Endodermal cell (in vitro differentiated cells): ENCODE measurements at places on chromosomes 6 and 20. TPM values are rescaled to one million over a fixed set of nuclear protein-coding genes. Genes with fewer than 3 reads are reported as not detected.

CPXM1 gene
- 85.9 to 106 TPM (median 105 TPM) in 3 replicates for total RNA-seq

SASH1 gene
- 4.6 to 19.2 TPM (median 4.8 TPM) in 3 replicates for total RNA-seq

GRCh38 chr6:157724960-157725741, 97.9 kb upstream of the SNX9 start:
- no peak for DNase-seq
- H3K36me3 ChIP-seq: no peaks in the 10 kb centered on the region
- no peaks in the 10 kb centered on the region for H3K4me1 ChIP-seq
- no peaks in the 10 kb centered on the region for H3K27me3 ChIP-seq

GATA5 gene
- total RNA-seq: 5.6 and 6.7 TPM in 2 replicates

DNA sequence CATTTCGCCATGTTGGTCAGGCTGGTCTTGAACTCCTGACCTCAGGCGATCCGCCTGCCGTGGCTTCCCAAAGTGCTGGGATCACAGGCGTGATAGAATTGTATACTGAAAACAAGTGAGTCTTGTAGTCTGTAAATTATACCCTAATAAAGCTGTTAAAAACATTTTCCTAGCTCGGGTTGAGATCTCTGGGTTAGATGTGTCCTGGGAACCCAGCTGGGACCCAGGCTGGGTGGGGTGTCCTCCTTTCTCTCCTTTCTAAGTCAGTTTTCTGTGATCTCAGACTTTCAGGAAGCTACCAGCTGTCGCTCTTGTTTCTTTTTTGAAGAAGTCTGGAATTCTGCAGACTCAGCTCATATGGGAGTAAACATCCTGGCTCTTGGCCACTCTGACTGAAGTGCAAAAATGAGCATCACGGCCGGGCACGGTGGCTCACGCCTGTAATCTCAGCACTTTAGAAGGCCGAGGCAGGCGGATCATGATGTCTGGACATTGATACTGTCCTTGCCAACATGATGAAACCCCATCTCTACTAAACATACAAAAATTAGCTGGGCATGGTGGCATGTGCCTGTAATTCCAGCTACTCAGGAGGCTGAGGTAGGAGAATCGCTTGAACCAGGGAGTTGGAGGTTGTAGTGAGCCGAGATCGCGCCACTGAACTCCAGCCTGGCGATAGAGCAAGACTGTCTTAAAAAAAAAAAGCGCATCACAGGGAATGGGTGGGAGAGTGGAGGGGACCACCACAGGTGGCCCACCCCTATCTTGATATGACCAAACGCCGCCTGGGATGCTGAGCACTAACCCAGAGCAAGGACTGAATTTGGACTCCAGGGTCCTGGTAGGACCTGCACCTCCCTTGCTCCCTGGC, 9.9 kb upstream of the PCIF1 start:
- no peak overlapping the region for H3K27ac ChIP-seq
- H3K36me3 ChIP-seq: no peaks in the 10 kb centered on the region
- H3K4me3 ChIP-seq: no peak overlapping the region
- no peak for DNase-seq

- DNase-seq: no peak
- H3K27me3 ChIP-seq: no peaks in the 10 kb centered on the region
- no peak overlapping the region for H3K4me3 ChIP-seq
- peaks cover 8% of the 10 kb centered on the region for H3K4me1 ChIP-seq
Observed at GRCh38 chr20:24487648-24488047, 18.2 kb downstream of the SYNDIG1 start.

DNA sequence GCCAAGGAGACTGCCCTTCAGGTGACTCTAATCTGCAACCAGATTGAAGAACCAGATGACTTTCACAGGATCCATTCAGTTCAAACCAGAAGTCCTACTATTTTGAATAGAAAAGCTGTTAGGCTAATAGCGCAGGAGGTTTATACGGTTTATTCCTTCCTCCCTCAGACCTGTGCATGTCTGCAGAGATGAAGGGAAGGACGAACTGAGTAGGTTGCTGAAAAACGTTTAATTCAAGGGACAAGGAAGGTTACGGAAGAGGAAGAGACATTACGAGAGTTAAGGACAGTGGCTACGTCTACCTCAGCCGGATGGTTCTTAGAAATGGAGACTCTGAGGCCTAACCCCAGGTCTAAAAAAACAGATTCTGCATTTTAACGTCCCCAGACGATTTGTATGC, 978 bp downstream of the AURKA start:
- peaks cover 4% of the 10 kb centered on the region for H3K4me1 ChIP-seq
- peak overlapping the region; percentile 98 for H3K4me3 ChIP-seq
- H3K27ac ChIP-seq: no peak overlapping the region
- H3K36me3 ChIP-seq: peaks cover 47% of the 10 kb centered on the region
- DNase-seq: no peak

MAP7 gene
- total RNA-seq: 34.7 to 47.2 TPM (median 42.4 TPM) in 3 replicates

KIAA0408 gene
- 0.64 and 2.0 TPM in 2 replicates for total RNA-seq

GRCh38 chr20:53097791-53098190, 125.6 kb downstream of the TSHZ2 start:
- no peaks in the 10 kb centered on the region for H3K4me1 ChIP-seq
- peaks cover 6% of the 10 kb centered on the region for H3K27me3 ChIP-seq
- H3K4me3 ChIP-seq: no peak overlapping the region
- DNase-seq: no peak

DNA sequence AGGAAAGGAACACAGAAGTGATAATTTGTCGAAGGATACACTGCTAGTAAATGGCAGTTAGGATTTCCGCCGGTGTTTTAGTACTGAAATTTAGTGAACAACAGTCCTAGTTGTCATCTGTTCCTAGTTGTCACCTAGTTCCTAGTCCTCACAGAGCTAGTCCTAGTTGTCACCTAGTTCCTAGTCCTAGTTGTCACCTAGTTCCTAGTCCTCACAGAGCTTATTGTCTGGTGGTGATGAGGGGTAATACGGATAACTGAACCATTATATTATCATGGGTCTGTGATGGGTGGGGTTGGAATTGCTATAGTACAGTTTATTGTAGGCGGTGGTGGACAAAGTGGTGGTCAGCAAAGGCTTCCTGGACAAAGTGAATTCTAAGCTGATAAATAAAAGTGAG, 1.8 kb downstream of the SNRNP48 start:
- DNase-seq: no peak
- H3K4me3 ChIP-seq: peak overlapping the region; percentile 91

GRCh38 chr20:58523971-58524315, 8.7 kb upstream of the APCDD1L start:
- H3K27ac ChIP-seq: peak overlapping the region; percentile 8
- H3K4me3 ChIP-seq: peak overlapping the region; percentile 70
- no peaks in the 10 kb centered on the region for H3K36me3 ChIP-seq
- DNase-seq: no peak
- peaks cover 8% of the 10 kb centered on the region for H3K4me1 ChIP-seq

GRCh38 chr6:130035211-130035610, 16.8 kb downstream of the L3MBTL3 start:
- no peaks in the 10 kb centered on the region for H3K27me3 ChIP-seq
- H3K4me1 ChIP-seq: peaks cover 3% of the 10 kb centered on the region
- DNase-seq: no peak
- H3K27ac ChIP-seq: no peak overlapping the region

GRCh38 chr20:18394363-18394762, 72.5 kb downstream of the DZANK1 start:
- no peaks in the 10 kb centered on the region for H3K27me3 ChIP-seq
- DNase-seq: peak; percentile 79
- peak overlapping the region; percentile 70 for H3K4me3 ChIP-seq
- H3K27ac ChIP-seq: no peak overlapping the region
- peaks cover 16% of the 10 kb centered on the region for H3K4me1 ChIP-seq

DNA sequence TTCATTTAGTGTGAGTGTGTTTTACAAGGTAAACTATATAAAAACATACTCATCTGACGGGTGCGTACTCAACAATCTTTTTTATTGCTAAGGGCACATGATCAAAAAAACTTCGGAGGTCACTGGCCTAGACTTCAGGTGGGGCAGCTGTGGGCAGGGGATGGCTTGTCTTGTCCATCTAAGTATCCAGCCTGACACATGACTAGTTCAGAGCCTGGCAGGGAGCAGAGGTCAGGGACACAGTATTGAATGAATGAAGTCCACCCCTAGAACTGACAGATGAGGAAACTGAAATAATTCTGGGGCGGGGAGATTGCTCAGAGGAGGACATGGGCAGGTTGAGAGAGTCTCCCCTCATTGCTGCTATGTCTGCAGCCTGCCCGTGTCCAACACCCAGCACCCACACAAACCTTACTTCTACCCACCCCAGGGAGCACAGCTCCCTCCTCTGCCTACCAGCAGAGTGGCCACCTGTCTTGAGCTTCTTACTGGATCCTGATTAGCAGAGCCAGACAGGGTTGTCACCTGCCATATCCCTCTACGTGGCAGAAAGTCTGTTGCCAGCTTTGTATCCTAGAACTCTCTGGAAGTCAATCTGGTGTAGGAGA, 48.9 kb downstream of the MRPL14 start:
- H3K27ac ChIP-seq: no peak overlapping the region
- H3K4me3 ChIP-seq: no peak overlapping the region
- H3K4me1 ChIP-seq: peaks cover 12% of the 10 kb centered on the region
- H3K36me3 ChIP-seq: no peaks in the 10 kb centered on the region
- no peak for DNase-seq

DNA sequence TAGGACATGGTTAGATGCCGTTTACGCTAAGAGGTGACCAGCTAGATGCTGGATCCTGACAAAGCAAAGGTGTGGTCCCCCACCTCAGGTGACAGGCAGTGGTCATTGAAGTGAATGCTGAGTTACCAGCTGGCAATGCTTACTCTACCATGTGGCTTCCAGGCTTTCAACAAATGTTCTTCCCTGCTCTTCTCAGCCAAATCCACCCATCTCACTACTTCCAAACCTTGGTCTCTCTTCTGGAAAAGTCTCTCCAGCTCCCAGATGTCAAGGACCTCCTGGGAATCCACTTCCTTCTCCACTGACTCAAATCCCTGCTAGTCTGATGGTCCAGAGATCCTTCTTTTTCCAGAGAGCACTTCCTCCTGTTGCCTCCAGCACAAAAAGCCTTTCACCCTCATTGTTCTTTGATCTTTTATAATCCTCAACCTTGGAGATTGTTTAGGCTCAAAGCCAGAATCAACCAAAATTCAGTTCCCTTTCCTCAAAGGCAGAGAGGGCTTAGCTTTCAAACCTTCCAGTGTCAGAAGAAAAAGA, 228.0 kb downstream of the ZNF217 start:
- H3K36me3 ChIP-seq: no peaks in the 10 kb centered on the region
- no peak overlapping the region for H3K27ac ChIP-seq
- no peaks in the 10 kb centered on the region for H3K27me3 ChIP-seq

NDUFAF5 gene
- 32.9 and 33.0 TPM in 2 replicates for total RNA-seq

GRCh38 chr20:1633535-1633934, 13.7 kb upstream of the SIRPB1 start:
- H3K27ac ChIP-seq: no peak overlapping the region
- no peak overlapping the region for H3K4me3 ChIP-seq
- H3K27me3 ChIP-seq: no peaks in the 10 kb centered on the region

MACROD2 gene
- 2.0 and 2.3 TPM in 2 replicates for total RNA-seq

PABPC1L gene
- total RNA-seq: 127 and 142 TPM in 2 replicates

PLCB4 gene
- 10.4 and 14.4 TPM in 2 replicates for total RNA-seq

GRCh38 chr20:49283703-49284625, 6.1 kb upstream of the ZNFX1 start:
- H3K36me3 ChIP-seq: peaks cover 100% of the 10 kb centered on the region
- H3K4me1 ChIP-seq: peaks cover 4% of the 10 kb centered on the region
- H3K4me3 ChIP-seq: peak overlapping the region; percentile 98
- no peak overlapping the region for H3K27ac ChIP-seq

ZNF334 gene
- 20.6 to 31.8 TPM (median 31.7 TPM) in 3 replicates for total RNA-seq

DNA sequence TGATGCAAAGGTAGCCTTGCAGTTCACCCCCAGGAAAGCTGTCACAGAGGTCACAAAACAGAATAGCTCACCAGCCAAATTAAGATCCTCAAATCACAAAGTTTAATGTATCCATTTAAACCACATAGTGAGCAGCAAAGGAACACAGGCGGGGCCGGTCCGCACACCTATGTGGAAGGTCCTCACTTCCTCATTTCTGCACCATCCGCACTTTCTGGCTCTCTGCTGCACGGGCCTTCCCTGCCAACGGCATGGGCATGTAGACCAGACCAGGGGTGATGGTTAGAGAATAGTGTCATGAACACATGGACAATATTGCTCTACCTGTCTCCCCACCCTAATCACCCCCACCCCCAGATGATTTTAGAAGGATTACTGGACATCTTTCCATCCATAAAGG, 12.1 kb upstream of the TBXT start:
- H3K36me3 ChIP-seq: no peaks in the 10 kb centered on the region
- H3K27me3 ChIP-seq: no peaks in the 10 kb centered on the region
- H3K4me3 ChIP-seq: no peak overlapping the region

- H3K4me1 ChIP-seq: peaks cover 27% of the 10 kb centered on the region
- DNase-seq: peak; percentile 88
- H3K36me3 ChIP-seq: peaks cover 58% of the 10 kb centered on the region
Observed at GRCh38 chr6:22025468-22026163, 271.2 kb downstream of the PRL start.

DNA sequence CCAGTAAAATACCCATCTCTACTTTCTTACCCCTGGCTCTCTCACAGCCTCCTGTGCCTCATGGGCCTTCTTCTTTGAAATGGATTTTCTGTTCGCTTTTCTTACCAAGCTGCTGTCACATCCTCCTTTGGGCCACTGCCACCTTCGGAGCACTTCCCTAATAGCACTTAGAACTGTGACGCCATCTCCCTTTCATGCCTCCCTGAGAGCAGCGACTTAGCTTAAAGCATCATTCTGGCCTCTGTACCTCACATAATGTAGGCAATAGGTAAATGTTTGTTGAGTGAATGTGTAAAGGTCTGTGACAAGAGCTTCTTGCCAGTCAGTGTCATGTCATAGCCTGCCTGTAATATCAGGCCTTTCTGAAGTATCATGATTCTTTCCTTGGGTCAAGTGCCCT, 78.8 kb downstream of the ADGRG6 start:
- peaks cover 9% of the 10 kb centered on the region for H3K4me1 ChIP-seq
- no peaks in the 10 kb centered on the region for H3K36me3 ChIP-seq
- no peak overlapping the region for H3K4me3 ChIP-seq
- no peak for DNase-seq
- no peaks in the 10 kb centered on the region for H3K27me3 ChIP-seq

DNA sequence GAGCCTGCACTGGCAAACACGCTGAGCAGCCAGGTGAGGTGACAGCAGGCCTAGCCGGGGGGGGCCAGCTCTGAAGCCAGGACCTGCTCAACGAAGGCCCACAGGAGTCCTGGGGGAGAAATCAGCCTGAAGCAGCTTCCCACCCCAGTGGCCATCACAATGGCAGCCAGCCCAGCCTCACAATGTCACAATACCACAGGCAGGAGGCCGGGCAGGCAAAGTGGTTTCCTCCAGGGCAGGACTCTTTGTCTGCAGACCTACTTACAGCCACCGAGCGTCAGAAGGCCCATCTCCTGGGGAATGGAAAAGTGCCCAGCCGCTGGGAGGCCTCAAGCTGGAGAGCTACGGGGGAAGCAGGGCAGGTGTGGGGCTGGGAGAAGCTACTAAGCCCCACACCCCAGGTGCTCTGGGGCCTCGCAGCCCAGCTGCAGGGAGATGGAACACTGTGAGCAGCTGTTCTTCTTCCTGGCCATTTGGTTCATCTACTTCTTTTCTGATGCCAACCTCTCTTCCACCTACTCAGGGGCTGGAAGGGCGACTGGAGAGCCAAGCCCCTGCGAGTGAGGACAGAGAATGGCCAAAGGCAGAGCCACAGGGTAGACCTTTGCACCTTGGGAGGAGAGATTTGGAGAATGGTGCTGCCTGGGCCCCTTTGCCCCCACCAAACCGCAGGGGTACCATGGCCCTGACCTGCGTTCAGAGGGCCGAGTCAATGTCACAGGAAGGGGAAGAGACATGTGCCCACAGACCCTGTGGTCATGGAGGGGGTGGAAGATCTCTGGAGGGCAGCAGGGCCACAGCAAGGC, 22.3 kb upstream of the AVP start:
- H3K27me3 ChIP-seq: no peaks in the 10 kb centered on the region
- peak; percentile 61 for DNase-seq
- H3K4me1 ChIP-seq: no peaks in the 10 kb centered on the region
- H3K36me3 ChIP-seq: no peaks in the 10 kb centered on the region
- no peak overlapping the region for H3K4me3 ChIP-seq
- H3K27ac ChIP-seq: no peak overlapping the region
